ENCODE measurements at places on chromosomes 1 and 21.

- DNase-seq: no peak
Measured at GRCh38 chr1:26961826-26962225, 1.6 kb upstream of the KDF1 start.

- no peak for DNase-seq
Measured at GRCh38 chr21:29230551-29231261, 68.0 kb upstream of the BACH1 start.

- DNase-seq: no peak
Measured at GRCh38 chr21:41677671-41678015, 89.2 kb downstream of the RIPK4 start.

DNA sequence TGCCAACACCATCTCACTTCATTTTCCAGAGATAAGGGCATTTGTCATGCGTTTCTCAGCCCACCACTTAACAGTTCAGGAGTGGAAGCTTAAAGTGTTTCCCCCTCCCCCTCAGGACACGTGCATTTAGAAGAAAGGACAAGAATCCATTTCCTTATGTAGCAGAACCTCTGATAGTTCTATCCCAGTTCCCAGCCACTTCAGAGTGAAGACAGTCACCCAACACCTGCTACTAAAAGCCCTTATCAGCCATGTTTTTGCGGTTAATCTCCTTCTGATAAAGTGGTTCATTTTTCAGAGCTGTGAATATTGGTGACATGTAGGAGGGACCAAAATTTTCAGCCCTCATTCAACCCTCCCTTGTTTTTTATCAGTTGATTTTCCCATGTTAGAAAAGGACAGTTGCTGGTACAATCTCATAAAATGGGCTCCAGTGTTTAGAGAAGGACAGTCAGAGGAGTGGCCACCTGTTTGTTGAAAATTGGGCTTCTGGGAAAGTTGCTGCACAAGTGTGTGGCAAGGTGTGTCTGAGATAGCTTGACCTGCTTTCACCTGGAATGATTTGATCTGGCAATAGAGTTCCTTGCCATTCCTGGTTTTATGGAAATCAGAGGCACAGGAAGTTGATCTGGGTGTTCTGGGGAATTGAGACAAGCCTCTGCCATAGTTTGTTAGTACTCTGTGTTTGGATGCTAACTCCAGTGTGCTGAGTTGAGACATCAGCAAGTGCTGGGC is 114.0 kb downstream of the PPP1R12B start:
- DNase-seq: no peak

DNA sequence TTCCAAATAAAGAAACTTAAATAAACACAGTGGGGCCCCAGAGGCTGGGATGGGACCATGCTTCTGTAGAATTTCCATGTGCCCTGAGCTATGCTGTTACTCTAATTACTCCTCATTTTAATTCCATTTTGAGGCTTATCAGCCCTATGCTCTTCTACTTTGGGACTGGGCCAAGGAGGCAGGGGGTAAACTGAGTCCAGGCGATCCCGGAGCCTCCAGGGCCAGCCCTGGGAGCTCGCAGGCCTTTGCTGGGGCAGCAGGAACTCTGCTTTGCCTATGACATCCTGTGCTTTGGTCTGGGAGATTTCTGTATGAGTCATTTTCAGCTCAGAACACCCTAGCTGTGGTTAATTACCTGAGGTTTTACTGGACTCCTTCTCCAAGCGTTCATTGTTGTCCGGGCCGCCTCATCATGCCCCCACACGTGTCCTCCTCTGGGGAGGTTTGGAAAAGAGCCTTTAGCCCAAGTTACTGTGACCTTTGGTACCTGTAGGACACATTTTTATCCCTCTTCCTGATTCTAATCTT is 95.7 kb downstream of the RHOU start:
- no peak for DNase-seq
